ENCODE measurements at places on chromosomes 5 and 9.
A peak's percentile ranks its signal among the peaks of the same experiment; 100 is the strongest.

- peak overlapping the region; percentile 50 for H3K27ac ChIP-seq
- DNase-seq: no peak
- H3K4me1 ChIP-seq: peaks cover 56% of the 10 kb centered on the region
Observed at GRCh38 chr5:168298949-168299348, 7.5 kb downstream of the WWC1 start.

GRCh38 chr9:136544548-136544963 lies 1.3 kb downstream of the NOTCH1 start:
- H3K4me3 ChIP-seq: peak overlapping the region; percentile 86
- no peaks in the 10 kb centered on the region for H3K4me1 ChIP-seq
- no peak overlapping the region for H3K27ac ChIP-seq
- no peaks in the 10 kb centered on the region for H3K27me3 ChIP-seq
- no peak for DNase-seq

- DNase-seq: no peak
Observed at GRCh38 chr5:25909163-25909562, 1129.2 kb downstream of the CDH9 start.

GRCh38 chr5:9324348-9325077 lies 221.4 kb downstream of the SEMA5A start:
- peaks cover 19% of the 10 kb centered on the region for H3K4me1 ChIP-seq
- no peaks in the 10 kb centered on the region for H3K27me3 ChIP-seq
- no peak overlapping the region for H3K4me3 ChIP-seq
- DNase-seq: no peak

- no peak for DNase-seq
- H3K36me3 ChIP-seq: no peaks in the 10 kb centered on the region
- no peaks in the 10 kb centered on the region for H3K27me3 ChIP-seq
- no peak overlapping the region for H3K27ac ChIP-seq
Observed at GRCh38 chr5:28549588-28549987, 1511.2 kb upstream of the CDH9 start.

- no peaks in the 10 kb centered on the region for H3K27me3 ChIP-seq
- peaks cover 33% of the 10 kb centered on the region for H3K4me1 ChIP-seq
- no peaks in the 10 kb centered on the region for H3K36me3 ChIP-seq
- H3K4me3 ChIP-seq: no peak overlapping the region
- no peak for DNase-seq
Observed at GRCh38 chr9:89796606-89797005, 191.8 kb downstream of the GADD45G start.

DNA sequence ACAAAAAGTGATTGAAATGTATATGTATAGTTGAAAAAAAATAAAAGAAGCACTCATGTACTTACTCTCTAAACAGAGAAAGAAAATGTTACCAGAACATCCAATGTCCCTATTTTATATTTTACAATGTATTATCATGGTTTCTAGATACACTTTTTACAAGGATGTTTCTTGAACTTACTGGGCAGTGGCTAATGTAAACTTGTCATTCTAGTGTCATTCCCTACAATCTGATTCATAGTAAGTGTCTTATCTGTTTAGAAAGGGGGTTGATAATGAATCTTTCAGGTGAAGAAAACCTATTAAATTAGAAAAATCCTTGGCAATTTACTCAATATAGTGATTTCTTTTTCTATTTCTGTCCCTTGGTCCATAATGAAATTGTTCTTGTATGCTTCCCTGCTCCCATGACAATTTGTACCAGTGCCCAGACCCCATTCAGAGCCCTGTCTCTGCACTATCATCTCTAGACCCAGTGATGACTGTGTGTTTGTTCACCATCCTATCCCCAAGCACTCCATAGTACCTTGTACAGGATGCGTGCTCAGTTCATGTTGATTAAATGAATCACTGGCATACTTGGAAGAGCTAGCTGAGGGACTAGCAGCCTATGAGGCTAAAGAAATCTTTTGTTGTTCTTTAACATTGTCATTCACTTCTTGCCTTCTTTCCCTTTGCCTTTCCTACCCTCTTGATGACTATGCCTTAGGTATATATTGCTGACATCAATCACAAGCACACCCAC lies 101.2 kb downstream of the HMHB1 start:
- DNase-seq: no peak
- peaks cover 4% of the 10 kb centered on the region for H3K36me3 ChIP-seq
- no peak overlapping the region for H3K27ac ChIP-seq
- peaks cover 19% of the 10 kb centered on the region for H3K4me1 ChIP-seq
- peaks cover 6% of the 10 kb centered on the region for H3K27me3 ChIP-seq
- H3K4me3 ChIP-seq: no peak overlapping the region

GRCh38 chr5:109853377-109853776 lies 163.7 kb downstream of the MAN2A1 start:
- no peak overlapping the region for H3K4me3 ChIP-seq
- peaks cover 5% of the 10 kb centered on the region for H3K4me1 ChIP-seq
- H3K27ac ChIP-seq: no peak overlapping the region
- no peak for DNase-seq
- no peaks in the 10 kb centered on the region for H3K27me3 ChIP-seq

DNA sequence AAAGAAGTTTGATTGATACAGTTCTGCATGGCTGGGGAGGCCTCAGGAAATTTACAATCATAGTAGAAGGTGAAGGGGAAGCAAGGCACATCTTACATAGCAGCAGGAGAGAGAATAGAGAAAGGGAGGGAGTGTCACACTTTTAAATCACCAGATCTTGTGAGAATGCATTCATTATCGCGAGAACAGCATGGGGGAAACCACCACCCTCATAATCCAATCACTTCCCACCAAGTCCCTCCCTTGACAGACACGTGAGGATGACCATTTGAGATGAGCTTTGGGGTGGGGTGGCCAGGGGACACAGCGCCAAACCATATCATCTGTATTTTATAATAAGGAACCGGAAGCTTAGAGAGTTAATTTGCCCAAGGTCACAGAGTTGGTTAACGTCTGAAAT lies 13.7 kb upstream of the FOCAD start:
- H3K4me1 ChIP-seq: no peaks in the 10 kb centered on the region
- H3K36me3 ChIP-seq: peaks cover 13% of the 10 kb centered on the region
- H3K27me3 ChIP-seq: no peaks in the 10 kb centered on the region
- no peak overlapping the region for H3K27ac ChIP-seq

GRCh38 chr5:135433681-135434426 lies 13.3 kb downstream of the DCANP1 start:
- H3K4me1 ChIP-seq: peaks cover 48% of the 10 kb centered on the region
- DNase-seq: no peak
- no peak overlapping the region for H3K4me3 ChIP-seq
- H3K27me3 ChIP-seq: peaks cover 4% of the 10 kb centered on the region

- H3K4me1 ChIP-seq: peaks cover 3% of the 10 kb centered on the region
- no peaks in the 10 kb centered on the region for H3K27me3 ChIP-seq
- no peak for DNase-seq
- H3K27ac ChIP-seq: no peak overlapping the region
- H3K4me3 ChIP-seq: no peak overlapping the region
Observed at GRCh38 chr9:100700689-100701318, 122.9 kb downstream of the CAVIN4 start.

DNA sequence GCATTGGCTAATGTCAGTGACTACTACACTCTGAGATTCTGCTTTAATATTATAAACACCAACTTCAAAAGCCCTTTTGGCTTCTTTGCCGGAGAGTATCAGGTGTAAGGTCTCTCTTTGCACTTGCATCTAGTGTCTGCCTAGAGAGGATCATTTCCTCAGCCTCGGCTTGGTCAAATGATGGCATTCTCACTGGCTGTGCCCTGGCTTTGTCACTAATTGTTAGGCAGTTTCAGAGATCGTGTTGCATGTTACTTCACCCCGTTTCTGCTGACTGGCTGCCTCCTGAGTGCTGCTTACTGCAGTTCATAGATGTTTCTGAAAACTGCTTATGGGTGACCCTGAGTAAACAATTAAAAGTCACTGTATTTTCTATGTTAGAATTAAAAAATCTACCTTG lies 48.8 kb downstream of the SLC1A3 start:
- no peaks in the 10 kb centered on the region for H3K27me3 ChIP-seq
- H3K36me3 ChIP-seq: peaks cover 17% of the 10 kb centered on the region
- H3K4me3 ChIP-seq: no peak overlapping the region
- no peak overlapping the region for H3K27ac ChIP-seq

DNA sequence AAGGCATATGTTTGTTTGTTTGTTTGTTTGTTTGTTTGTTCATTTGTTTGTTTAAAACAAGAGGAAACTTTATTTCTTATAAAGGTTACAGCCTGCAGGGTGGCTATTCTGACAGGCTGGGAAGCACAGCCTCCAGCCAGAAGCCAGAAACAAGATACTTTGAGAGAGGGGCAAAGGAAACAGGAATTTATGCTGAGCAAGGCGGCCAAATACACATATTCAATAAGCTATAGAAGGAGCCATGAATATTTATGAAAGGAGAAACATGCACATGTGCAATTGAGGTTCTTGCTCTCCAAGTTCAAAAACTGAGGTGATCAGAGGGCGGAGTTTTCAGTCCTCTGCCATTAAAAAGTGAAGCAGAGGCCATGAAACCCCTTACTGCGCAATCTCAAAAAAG lies 19.6 kb downstream of the KLHL3 start:
- no peaks in the 10 kb centered on the region for H3K4me1 ChIP-seq
- no peak for DNase-seq
- H3K27me3 ChIP-seq: no peaks in the 10 kb centered on the region
- H3K36me3 ChIP-seq: peaks cover 9% of the 10 kb centered on the region
- H3K27ac ChIP-seq: no peak overlapping the region

GRCh38 chr5:146520731-146521130 lies 4.7 kb upstream of the GPR151 start:
- H3K36me3 ChIP-seq: no peaks in the 10 kb centered on the region
- no peak for DNase-seq
- peaks cover 3% of the 10 kb centered on the region for H3K27me3 ChIP-seq
- no peak overlapping the region for H3K4me3 ChIP-seq
- no peaks in the 10 kb centered on the region for H3K4me1 ChIP-seq
- no peak overlapping the region for H3K27ac ChIP-seq

All from type B pancreatic cell (in vitro differentiated cells).